ENCODE measurements at places on chromosomes 7 and 10.
A peak's percentile ranks its signal among the peaks of the same experiment; 100 is the strongest.

DNA sequence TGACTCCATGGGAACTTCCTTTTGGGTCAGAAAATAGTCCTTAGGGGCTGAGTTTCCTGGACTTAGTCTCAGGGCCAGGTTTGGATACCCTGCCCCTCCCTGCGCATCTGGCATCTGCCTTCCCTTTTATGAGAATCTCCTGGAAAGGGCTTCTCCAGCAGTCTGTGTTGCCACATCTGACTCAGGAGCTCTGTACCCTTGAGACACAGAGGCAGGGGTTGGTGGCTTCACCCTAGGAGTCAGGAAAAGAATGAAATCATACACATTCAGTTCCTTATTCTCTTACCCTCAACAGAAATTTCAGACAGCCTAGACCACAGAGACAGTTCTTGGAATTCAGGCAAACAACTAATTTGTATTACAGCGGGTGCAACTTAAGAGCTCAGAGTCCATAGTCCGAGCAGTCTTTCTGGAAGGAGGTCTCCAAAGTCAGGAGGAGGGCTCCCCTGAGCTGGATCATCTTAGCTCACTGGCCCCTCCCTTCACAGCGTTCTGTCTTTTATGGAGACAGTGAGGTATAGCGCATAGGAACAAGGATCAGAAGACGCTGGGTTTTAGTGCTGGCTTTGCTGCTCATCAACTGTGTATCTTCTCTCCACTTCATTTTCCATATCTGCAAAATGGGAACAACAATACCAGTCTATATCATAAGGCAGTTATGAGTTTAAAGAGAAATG, 3.0 kb upstream of the PLAU start:
- no peaks in the 10 kb centered on the region for H3K36me3 ChIP-seq
- H3K4me3 ChIP-seq: peak overlapping the region; percentile 76
- peak; percentile 46 for DNase-seq
- H3K27ac ChIP-seq: peak overlapping the region; percentile 96

DNA sequence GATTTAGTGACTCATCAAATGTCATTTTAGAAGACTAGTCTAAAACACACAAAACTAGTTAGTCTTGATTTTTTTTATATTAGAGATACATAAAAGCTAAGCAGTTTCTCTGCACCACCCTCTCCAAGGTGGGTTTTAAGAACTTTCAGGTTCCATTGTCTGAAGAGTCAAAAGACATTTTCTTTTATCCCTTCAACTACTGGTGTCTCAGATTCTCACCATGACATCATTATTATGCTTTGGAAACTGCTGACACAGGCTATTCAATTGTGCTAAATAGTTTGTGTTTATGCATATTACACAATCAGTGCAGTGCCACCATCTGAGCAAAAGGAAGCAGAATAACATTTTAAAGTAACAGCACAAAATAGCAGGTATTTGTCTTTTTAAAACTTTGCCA, 52.2 kb downstream of the IGF2BP3 start:
- H3K36me3 ChIP-seq: peaks cover 52% of the 10 kb centered on the region
- H3K27ac ChIP-seq: no peak overlapping the region
- no peaks in the 10 kb centered on the region for H3K4me1 ChIP-seq
- no peak for DNase-seq
- H3K4me3 ChIP-seq: no peak overlapping the region

DNA sequence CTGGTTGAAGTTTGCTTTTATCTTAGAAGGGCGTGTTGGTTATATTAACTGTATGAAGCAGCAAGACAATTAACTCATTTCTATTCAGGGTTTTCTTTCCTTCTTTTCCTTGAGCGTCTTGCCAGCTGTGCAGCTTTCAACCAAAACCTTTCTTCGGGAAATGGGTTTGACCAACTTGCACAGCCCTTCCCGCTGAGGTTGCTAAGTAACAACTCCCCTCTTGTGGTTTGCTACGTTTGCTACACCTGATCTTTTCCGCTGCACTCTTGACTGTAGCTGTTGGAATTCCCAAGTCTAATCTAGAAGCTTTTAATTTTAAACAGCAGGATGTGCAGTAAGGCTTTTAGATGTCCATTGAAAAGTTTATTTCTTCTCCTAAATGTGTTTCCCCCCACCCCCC, 116.9 kb downstream of the CDCA7L start:
- H3K4me1 ChIP-seq: no peaks in the 10 kb centered on the region
- no peak for DNase-seq
- 0 out of 2 replicates have a peak, but pooled peaks cover 4% of the 10 kb centered on the region for H3K27me3 ChIP-seq
- H3K36me3 ChIP-seq: no peaks in the 10 kb centered on the region
- no peak overlapping the region for H3K27ac ChIP-seq

DNA sequence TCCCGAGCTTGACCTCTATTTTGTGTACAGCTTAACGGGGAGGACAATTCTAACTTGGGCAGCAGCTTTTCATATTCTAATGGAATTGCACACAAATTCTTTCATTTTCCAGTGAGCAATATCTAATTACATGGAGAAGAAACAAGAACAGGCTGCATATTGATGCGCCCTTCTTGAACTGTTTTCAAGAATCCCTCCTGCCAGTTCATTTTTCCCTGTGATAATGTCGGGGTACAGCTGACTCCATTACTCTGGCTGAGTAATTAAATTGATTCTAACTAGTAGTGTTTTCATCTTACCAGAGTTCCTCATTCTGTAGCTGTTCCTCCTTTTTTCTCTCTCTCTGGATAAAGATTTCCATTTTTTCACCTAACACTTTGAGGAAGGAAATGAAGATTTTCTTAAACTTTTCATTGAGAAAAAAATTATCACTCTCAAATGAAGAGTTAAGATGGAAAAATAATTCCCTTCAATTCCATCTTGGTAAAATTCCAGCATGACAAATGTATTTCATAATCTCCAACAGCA, 190.9 kb downstream of the FANK1 start:
- H3K36me3 ChIP-seq: no peaks in the 10 kb centered on the region
- no peak overlapping the region for H3K4me3 ChIP-seq
- no peak overlapping the region for H3K27ac ChIP-seq
- peaks cover 4% of the 10 kb centered on the region for H3K4me1 ChIP-seq
- DNase-seq: no peak

DNA sequence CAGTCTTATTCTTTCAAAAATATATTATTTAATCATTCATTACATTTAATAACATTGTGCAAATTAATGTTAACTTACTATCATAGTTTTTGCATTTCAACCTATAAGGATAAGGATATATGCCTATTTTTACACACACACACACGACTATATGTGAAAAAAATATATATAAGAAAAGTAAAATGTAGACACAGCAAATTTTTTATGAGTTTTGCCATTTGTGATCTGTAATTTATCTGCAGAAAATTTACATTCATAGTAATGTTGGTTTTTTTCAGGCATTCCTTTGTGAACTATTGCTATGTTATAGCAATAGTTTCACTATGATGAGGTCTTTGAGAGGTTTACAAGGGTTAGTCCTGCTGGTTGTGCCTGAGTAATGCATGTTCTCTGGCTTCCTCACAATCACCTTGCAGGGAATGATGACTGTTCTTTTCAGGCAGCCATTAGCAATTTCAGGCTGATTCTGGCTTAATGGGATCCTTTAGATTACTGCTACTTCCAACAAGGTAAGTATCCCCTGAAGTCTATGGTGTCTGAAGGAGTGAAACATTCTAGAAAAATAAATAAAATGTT, 183.7 kb upstream of the CDK1 start:
- H3K36me3 ChIP-seq: no peaks in the 10 kb centered on the region
- H3K4me3 ChIP-seq: no peak overlapping the region
- no peaks in the 10 kb centered on the region for H3K4me1 ChIP-seq
- no peak for DNase-seq
- no peak overlapping the region for H3K27ac ChIP-seq

DNA sequence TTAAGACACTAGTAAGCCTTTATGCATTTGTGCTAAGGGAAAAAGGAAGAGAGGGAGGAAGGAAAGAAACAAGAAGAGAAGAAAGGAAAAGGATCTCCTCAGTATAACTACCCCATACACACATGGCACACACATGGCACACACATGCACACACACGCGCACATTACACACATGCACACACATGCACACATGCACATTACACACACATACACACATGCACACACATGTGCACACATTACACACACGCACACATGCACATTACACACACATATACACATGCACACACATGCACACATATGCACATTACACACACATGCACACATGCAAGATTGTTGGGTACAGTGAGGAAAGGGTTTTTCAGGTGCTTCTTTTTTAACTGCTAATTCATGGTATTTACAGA, 311.2 kb downstream of the SKIDA1 start:
- no peak overlapping the region for H3K27ac ChIP-seq
- no peak overlapping the region for H3K4me3 ChIP-seq
- no peak for DNase-seq
- no peaks in the 10 kb centered on the region for H3K36me3 ChIP-seq
- no peaks in the 10 kb centered on the region for H3K4me1 ChIP-seq

DNA sequence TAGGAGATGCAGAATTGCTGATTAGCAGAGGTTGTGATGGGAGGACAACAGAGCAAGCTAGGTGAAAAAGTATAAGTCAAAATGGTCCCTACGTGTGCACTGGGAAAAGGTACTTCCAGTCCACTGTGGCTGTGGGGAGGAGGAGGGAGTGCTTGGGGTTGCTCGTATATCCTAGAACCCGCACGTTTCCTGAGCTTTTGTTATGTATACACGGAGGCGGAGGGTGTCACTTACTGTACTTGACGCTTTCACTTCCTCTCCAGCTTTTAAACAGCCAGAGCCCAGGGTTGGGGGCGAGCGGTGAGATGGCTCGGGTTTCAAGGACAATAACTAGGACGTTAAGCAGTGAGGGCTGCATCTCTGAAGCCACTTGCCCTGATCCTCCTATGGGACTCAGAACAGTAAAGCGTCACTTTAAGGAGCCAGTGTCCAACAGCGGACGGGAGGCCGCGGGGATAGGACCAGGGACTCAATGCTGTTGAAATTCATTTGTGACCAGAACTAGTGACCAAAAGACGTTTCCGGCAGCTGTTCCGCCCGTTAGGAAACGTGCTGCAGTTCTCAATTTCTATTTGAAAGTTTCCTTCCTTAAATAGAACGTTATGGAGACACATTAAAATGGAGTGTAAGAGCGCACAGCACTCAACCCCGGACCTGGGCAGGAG, 985 bp upstream of the ETV1 start:
- H3K27me3 ChIP-seq: no peaks in the 10 kb centered on the region
- peaks cover 20% of the 10 kb centered on the region for H3K4me1 ChIP-seq
- no peaks in the 10 kb centered on the region for H3K36me3 ChIP-seq
- peak; percentile 87 for DNase-seq
- H3K27ac ChIP-seq: peak overlapping the region; percentile 96

DNA sequence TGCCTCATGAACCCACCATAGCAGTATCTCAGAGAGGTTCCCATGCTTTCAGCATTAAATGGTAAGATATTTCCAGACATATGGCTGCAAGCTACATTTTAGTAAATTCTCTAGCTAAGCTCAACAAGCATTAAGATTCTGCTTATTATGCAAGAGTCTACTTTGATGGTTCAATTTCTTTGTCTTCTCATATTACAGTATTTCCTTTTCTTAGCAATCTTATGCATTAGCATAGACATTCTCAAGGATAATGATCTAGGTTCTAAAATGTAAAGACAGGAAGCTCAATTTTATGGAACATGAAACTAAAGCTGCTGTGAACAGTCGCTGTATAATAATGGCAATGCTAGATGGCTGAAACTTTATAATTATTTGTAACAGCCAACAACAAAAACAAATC, 39.2 kb downstream of the MEOX2 start:
- no peak for DNase-seq
- no peaks in the 10 kb centered on the region for H3K36me3 ChIP-seq
- no peaks in the 10 kb centered on the region for H3K27me3 ChIP-seq
- H3K4me3 ChIP-seq: no peak overlapping the region

All from SJCRH30 (cell line).